Fibroblast of skin of right quadriceps (primary cell): ENCODE measurements at places on chromosomes 2 and 18.

GRCh38 chr18:35641916-35642315, 60.4 kb downstream of the GALNT1 start:
- DNase-seq = no peak

DNA sequence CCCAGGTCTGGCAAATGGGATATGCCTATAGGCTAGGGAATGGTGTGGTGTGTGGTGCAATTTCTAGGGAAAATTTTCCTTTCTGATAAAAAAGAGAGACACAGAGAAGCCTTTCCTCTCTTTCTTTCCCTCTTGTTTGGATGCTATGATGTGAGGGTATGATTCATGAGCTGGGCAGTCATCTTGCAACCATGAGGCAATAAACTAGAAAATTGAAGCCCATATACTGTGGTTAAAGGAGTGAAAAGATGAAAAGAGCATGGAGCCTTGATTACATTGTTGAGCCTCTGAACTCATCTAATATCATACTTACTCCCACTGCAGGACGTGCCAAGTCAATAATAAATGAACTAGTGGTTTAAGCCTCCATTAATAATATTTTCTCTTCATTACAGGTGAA, 215.6 kb downstream of the HAUS1 start:
- peak; percentile 29 for DNase-seq

GRCh38 chr2:50333529-50334228, 698.3 kb downstream of the NRXN1 start:
- DNase-seq = no peak

GRCh38 chr2:42922790-42923579, 130.6 kb upstream of the HAAO start:
- DNase-seq = peak; percentile 89

DNA sequence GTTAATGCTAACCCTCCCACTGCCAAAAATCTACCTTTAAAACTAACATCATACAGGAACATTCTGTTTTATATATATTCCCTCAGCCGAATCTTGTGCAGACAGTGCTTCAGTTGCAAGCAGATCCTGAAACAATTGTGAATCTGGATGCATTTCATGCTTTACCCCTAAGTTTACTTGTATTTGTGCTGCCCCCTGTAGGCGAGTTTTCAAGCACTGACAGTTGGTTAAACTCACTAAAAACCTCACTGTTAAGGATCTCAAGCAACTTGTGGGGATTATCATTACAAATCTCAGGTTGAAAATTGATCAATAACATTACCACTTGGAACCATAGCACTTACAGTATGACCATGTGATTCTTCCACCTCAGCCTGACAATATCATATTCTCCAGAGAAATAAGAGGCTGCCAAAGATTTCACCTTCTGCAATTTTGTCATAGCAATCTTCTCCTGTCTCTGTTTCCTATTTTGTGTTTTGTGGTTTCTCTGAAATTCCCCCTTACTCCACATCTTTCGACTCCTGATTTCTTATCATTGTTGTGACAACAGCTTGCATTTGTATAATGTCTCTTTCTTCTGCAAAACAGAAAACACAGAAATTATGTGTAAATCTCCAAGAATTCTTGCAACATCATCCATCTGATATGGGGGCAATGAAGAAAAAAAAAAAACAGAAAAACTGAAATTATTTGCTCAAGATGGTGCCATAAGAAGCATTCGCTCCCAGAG, 354.6 kb upstream of the SETBP1 start:
- peak; percentile 62 for DNase-seq

DNA sequence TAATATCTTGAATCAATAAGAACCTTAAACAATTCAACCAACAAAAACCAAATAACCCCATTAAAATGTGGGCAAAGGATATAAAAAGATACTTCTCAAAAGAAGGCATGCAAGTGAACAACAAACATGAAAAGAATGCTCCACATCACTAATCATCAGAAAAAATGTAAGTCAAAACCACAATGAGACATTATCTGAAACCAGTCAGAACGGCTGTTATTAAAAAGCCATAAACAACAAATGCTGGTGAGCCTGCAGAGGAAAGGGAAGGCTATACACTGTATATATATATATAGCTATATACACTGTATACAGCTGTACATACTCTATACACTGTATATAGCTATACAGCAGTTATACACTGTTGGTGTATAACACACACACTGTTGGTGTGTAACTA, 47.8 kb upstream of the GALNT13 start:
- no peak for DNase-seq

- no peak for DNase-seq
Observed at GRCh38 chr2:96859099-96859649, 1.4 kb upstream of the ANKRD39 start.

GRCh38 chr2:130894326-130894942, 57.7 kb downstream of the ARHGEF4 start:
- DNase-seq = no peak

GRCh38 chr18:55012008-55012407, 52.7 kb upstream of the CCDC68 start:
- peak; percentile 79 for DNase-seq

GRCh38 chr2:71190656-71191569, 36.0 kb downstream of the PAIP2B start:
- peak; percentile 10 for DNase-seq

DNA sequence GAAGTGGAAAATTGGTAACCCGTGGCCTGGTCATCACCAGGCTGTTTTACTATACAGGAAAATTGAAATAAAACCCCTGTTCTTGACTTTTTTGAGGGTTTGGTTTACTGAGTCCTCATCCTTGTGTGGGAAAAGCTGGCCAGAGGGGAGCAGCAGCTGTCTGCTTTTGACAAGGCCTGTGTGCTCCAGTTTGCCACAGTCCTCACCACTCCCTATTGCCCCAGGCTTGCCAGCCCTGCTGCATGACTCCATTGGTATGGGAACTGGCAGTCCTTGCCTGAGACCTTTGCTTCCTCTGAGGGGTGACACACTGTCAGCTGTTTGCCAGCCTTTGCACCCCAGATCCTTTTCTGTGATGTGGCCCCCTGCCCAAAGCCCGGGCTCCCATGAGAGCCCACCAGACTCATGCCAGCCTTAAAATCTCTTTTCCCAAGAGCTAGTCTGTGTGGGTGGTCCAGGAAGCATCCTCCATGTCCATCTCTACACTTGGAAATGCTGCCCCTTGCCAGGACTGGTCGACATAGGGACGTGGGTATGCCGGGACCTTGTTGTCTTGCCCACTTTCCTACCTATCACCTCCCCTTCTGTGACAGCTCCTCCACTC, 39.0 kb downstream of the GLI2 start:
- no peak for DNase-seq

DNA sequence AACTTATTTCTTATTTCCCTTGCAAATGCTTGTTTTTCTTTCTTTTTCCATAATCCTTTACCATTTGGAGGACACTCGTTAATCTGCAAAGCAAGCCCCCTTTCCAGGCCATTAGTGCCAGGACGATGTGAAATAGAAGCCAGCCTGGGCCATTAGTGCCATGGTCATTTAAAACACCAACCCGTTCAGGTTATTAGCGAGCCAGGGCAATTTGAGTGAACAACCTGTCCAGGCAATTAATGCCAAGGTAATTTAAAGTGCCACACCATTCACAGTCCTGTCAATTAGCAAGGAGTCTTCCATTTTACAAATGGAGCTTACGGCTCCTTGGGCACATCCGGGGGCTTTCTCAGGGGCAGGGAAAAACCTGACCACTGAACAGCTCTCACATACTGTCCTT, 370.6 kb downstream of the HRH4 start:
- no peak for DNase-seq

- DNase-seq = peak; percentile 83
Observed at GRCh38 chr18:36786686-36787085, 42.1 kb downstream of the TPGS2 start.

DNA sequence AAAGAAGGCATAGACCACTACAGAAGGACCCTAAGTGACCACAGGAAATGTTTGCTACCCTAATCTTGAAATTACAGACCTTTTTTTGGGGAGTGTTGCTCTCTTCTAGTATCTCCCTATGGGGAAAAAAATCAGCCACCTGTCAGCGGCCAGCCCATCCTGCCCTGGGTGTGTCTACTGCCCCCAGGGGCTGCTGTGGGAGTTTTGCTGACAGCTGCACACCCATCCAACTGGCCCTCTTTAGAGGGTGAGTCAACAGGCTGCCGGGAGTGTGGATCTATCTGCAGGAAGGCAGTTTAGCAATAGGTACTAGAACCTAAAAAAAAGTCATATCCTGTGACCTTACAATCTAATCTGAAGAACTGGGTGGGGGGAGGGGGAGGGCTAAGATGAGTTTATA, 796 bp upstream of the DYSF start:
- no peak for DNase-seq

- DNase-seq = no peak
Observed at GRCh38 chr2:37674946-37675345, 3.5 kb upstream of the CDC42EP3 start.

GRCh38 chr2:102029405-102029804, 37.6 kb downstream of the IL1R2 start:
- no peak for DNase-seq

- DNase-seq = no peak
Observed at GRCh38 chr2:96158554-96158940, 13.3 kb upstream of the DUSP2 start.

GRCh38 chr2:26355038-26355995, 8.7 kb upstream of the ADGRF3 start:
- peak; percentile 89 for DNase-seq

DNA sequence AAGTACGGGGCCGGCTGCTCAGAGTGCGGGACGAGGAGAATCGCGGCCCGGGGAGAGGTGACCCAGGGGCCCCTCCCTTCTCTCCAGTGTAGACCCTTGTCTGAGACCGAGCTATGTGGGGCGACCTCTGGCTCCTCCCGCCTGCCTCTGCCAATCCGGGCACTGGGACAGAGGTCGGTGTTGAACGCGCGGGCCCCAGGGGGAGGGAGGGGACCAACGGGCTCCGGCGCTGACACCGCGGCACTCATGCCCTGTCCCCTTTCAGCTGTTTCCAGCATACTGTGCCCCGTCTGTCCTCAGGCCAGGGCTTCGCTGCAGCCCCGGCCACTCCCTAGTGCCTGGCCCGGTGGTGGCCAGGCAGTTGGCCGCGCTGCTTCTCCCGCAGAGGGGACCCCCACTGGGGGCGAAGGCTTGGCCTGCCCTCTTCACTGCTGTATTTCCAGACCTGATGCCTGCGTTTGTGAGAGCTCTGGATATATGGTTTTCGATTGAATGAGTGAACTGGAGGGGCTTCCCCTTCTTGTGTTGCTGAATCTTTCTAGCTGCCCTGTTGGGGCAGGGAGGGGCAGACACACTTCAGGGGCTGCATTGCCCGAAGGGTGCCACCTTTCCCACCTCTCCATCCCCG, 809 bp downstream of the DBI start:
- DNase-seq = peak; percentile 11

GRCh38 chr2:119775102-119775501, 15.4 kb downstream of the PTPN4 start:
- DNase-seq = no peak

- no peak for DNase-seq
Observed at GRCh38 chr2:105868060-105868459, 123.3 kb downstream of the NCK2 start.

DNA sequence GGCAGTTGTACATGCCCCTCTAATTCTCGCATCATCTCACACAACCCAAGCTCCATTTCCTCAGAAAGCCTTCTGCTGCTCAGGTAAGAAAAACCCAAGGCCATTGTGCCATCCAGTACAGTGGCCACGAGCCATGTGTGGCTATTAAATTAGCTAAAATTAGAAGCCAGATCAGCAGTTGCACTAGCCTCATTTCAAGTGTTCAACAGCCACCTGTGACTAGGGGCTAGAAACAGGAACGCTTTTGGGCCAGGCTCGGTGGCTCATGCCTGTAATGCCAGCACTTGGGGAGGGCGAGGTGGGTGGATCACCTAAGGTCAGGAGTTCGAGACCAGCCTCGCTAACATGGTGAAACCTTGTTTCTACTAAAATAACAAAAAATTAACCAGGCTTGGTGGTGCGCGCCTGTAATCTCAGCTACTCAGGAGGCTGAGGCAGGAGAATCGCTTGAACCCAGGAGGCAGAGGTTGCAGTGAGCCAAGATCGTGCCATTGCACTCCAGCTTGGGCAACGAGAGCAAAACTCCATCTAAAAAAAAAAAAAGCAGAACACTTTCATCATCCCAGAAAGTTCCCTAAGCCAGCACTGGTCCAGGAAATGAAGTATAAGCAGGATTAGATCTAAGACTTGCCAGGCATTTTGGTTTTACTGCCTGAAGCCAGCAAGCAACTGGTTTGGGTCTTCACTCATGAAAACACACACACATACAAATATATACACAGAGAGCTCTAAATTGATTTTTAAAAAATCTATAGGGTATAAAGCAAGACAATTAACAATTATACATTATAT, 35.7 kb downstream of the ATP8B1 start:
- no peak for DNase-seq

GRCh38 chr2:55452879-55453278, 33.2 kb upstream of the CCDC88A start:
- no peak for DNase-seq
